ENCODE measurements at places on chromosomes 12 and 14.

GRCh38 chr12:78695749-78696148, 168.8 kb upstream of the SYT1 start:
- no peak for DNase-seq

GRCh38 chr12:122819209-122819785, 16.0 kb upstream of the HIP1R start:
- no peak for DNase-seq

- no peak for DNase-seq
Observed at GRCh38 chr12:116138781-116139180, 138.7 kb downstream of the MED13L start.

GRCh38 chr14:52265253-52265652, 2.2 kb upstream of the PTGDR start:
- no peak for DNase-seq

DNA sequence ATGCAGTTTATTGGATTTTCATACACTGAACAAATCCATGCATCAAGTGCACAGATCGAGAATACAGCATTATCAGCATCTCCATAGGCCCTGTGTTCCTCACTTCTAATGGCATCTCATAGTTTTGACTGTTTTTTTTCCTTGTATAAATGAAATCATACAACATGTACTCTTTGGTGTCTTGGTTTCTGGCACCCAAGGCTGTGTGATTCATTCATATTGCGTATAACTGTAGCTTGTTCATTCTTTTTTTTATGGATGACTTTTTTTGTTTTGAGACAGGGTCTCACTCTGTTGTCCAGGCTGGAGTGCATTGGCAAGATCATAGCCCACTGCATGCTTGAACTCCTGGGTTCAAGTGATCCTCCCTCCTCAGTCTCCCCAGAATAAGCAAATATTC, 14.3 kb downstream of the RASSF8 start:
- DNase-seq = no peak

DNA sequence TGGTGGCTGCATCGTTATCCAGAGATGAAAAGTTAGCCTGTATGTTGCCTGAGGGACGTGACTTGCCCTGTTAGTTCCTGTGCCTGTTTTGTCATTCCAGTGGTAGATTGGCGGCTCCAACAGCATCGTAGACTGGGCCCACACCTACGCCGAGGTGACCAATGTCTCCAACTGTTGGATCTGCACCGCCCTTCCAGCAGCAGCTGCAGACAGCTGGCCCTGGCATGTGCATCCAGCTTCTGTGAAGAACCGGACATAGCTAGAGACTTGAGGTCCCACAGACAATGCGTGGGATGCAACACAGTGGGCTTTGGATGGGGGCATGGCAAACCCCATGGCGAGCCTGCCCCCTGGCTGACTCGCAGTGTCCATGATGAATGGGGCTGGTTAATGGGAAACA, 93.0 kb upstream of the TMPO start:
- DNase-seq = no peak

GRCh38 chr14:44490966-44491365, 16.1 kb downstream of the FSCB start:
- DNase-seq = no peak

DNA sequence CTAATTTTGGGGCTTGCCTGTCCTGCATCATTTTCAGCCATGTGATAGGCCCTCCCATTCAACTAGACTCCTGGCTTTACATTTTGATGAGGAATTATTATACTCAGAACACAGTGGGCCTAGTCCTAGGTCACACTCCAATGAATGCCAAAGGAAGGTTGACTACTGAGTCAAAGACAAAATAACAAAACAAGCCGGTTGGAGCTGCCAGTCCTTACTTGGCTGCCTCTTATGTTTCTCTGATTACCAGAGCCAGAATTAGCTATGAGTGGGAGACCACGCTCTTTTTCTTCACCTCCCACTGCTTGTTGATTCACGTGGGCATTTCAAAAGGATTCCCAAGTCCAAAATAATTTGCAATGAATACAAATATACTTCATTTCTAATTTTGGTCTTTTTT, 78.1 kb upstream of the USP44 start:
- DNase-seq = no peak

- DNase-seq = no peak
Observed at GRCh38 chr12:125287155-125287847, 222.1 kb downstream of the AACS start.

DNA sequence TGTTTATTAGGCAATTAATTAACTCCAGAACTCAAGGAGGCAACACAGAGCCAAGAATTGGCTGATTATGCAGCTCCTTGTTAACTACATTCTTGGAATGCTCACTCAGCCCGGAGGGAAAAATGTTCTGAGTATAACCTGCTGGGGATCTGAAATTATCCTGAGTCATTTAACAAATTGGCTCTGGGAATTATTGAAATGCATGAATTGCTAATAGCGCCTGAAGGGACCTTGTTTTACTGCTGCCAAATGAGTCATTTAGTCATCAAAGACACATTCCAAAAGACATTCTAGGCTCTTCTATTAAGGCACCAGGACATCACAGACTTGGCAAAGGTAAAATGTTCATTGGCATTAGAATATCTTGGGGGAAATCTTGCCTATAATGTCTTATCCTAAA, 13.0 kb downstream of the TMEM52B start:
- no peak for DNase-seq

All from neural crest cell (in vitro differentiated cells).